Stimulated activated CD8-positive, alpha-beta memory T cell treated with anti-CD3 and anti-CD28 coated beads, Interleukin-4, amount 100 ng/mL, for 1 hour (primary cell): ENCODE measurements at places on chromosomes 13 and 19.

DNA sequence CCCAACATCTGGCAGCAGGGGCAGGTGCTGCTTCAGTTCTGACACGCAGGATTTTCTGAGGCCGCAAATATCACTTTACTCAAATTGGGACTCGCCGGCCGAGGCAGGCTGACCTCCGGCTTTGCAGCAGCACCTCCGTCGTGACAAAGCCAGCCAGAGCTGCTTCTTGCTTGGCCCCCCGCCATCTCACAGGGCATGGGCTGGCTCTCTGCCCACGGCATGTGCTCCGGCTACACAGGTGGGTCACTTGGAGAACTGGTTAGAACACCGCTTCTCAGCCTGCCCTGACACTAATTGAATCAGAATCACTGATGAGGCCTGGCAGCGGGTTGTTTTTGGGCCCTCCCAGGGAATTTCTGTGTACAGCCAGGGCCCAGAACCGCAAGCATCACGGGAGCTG is 112.3 kb downstream of the SLC7A1 start:
- DNase-seq = no peak

- no peak for DNase-seq
Measured at GRCh38 chr13:113293686-113294085, 3.4 kb upstream of the LAMP1 start.

DNA sequence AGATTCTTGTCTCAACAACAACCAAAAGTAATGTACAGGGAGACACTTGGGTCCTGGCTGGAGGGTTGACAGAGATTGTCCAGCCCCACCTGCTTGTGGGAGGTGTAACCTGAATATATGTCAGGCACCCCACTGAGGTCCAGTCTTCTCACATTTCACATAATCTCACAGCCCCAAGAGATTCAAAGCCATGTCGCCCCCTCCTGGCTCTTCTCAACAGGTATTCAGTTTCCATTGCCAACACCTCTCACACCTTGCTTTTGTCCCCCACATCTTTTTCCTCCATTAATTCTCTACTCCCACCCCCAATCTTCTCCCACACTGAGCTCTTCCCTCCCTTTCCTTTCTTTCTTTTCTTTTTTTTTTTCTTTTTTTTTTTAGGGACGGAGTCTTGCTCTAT is 11.2 kb downstream of the UNC13A start:
- no peak for DNase-seq

DNA sequence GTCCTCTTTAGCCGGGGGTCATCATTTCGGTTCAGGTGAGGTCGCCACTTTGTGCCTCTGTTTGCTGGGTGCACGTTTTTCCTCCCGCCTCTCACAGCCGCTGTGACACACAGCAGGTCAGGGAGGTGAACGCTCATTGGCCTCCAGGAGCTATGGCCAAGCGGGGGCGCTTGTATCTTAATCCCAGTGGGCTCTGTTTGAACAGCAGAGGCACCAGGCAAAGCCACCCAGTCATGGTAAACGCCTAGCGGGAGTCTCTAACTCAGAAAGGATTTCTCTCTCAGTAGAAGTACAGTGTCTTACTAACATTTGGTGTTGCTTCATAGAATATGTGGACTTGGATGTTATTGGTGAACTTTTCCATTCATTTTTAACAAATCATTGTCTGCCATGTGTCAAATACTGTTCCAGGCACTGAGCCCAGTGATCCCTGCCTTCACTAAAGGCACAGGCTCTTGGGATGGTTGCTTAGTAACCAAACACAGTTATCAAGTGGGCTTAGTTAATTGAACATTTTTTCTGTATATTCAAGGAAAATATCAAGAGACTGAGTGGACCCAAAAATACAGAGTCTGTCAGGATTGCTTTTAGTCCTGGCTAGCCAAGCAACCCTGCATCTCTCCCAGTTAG is 186.7 kb downstream of the STK24 start:
- DNase-seq = no peak

DNA sequence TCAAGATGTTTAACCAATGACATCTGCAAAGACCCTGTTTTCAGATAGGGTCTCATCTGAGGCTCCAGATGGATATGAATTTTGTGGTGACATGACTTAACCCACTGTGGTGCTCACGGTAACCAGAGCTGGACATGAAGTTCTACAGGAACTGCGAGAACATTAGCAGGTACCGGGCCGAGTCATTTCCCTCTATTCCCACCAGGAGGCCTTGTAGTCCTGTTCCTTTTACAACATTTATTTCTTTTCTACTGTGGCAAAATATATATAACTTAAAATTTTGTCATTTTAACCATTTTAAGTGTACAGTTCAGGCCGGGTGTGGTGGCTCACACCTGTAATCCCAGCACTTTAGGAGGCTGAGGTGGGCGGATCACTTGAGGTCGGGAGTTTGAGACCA is 7.6 kb upstream of the TSPAN16 start:
- no peak for DNase-seq

GRCh38 chr13:98175823-98176222 is 1.2 kb downstream of the RNF113B start:
- no peak for DNase-seq

- DNase-seq = no peak
Measured at GRCh38 chr13:36718686-36719085, 44.9 kb downstream of the SERTM1 start.

DNA sequence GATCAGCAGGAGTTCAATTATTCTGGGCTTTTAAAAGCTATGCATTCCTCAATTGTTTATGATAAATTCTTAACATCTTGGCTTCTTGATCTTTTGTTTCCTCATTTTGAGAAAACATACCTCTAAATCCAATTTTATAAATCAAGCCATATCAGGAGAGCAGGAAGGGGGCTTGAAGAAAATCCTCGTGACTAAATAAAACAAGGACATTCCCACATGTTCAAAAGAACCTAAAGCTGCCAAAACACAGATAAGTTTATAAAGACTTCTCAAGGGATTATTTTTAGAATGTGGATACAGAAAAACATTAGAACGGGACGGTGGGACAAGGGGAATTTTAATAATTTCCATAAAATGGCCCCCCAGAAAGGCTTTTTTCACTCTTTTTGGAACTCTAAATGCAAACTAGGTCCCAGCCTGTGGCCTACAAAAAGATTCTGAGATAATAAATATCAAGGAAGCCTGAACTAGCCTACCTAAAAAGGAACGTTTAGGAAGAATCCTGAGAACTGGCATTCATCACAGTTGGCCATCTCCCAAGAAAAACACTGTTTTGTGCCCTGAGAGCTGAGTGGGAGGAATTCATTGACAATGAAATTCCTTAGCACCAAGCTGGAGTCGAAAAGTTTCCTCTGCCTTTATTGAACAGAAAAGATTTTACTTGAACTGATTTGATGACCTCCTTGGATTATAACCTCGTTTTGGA is 30.1 kb downstream of the ZAR1L start:
- no peak for DNase-seq

GRCh38 chr13:63041640-63042414 is 1626.2 kb upstream of the PCDH20 start:
- DNase-seq = no peak

- DNase-seq = no peak
Measured at GRCh38 chr13:51707461-51707860, 96.5 kb downstream of the DHRS12 start.

- DNase-seq = no peak
Measured at GRCh38 chr13:26694609-26695359, 65.8 kb downstream of the GPR12 start.

GRCh38 chr19:41703602-41704293 is 4.7 kb upstream of the CEACAM5 start:
- DNase-seq = no peak

- no peak for DNase-seq
Measured at GRCh38 chr13:74145249-74145975, 11.2 kb upstream of the KLF12 start.

- no peak for DNase-seq
Measured at GRCh38 chr19:9352505-9352904, 10.3 kb upstream of the ZNF177 start.

- no peak for DNase-seq
Measured at GRCh38 chr19:34269489-34269888, 15.1 kb downstream of the GARRE1 start.
